Activated CD4-positive, alpha-beta T cell treated with anti-CD3 and anti-CD28 coated beads, Interleukin-2, amount 50 U/mL, for 24 hours (primary cell): ENCODE measurements at places on chromosomes 5 and 9.

DNA sequence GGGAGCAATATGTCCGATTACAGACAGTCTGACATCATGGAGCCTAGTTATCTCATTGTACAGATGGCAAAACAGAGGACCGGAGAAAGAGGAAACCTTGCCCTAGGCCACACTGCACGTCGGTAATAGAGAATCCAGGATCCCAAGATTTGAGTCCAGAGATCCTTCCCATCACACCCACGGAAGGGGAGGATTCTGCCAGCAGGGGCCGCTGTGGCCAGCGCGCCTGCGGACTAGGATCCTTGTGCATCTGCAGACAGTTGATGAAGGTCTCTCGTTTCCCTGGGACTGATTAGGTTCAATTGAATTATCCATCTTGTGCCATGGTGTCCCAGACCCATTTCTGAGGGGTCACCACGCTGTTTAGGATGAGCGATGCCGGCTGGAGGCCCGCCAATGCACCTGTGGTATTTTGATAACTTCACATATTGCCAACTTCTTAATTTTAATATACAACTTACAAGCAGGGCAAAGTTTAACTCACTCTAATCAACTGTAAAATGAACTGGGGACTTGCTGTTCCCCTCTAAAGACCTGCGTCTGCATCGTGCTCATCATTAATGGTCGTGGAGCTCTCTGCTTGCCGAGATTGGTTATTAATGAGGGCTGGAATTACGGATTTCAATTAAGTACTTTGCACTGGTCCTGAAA, 592.7 kb upstream of the BRINP1 start:
- no peak for DNase-seq

DNA sequence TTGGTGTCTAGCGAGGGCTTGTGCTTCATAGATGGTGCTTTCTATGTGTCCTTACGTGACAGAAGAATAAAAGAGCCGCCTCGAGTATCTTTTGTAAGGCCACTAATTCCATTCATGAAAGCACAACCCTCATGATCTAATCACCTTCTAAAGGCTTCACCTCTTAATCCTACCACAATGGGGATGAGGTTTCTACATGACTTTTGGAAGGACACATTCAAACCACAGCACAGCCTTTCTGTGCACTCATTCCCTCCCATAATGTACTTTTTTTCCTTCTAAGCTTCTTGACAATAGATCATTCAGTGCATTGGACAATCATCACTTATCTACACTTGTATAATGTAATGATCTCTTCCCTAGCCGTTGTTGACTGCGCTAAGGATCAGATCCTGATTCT, 774.8 kb downstream of the BRINP1 start:
- no peak for DNase-seq

DNA sequence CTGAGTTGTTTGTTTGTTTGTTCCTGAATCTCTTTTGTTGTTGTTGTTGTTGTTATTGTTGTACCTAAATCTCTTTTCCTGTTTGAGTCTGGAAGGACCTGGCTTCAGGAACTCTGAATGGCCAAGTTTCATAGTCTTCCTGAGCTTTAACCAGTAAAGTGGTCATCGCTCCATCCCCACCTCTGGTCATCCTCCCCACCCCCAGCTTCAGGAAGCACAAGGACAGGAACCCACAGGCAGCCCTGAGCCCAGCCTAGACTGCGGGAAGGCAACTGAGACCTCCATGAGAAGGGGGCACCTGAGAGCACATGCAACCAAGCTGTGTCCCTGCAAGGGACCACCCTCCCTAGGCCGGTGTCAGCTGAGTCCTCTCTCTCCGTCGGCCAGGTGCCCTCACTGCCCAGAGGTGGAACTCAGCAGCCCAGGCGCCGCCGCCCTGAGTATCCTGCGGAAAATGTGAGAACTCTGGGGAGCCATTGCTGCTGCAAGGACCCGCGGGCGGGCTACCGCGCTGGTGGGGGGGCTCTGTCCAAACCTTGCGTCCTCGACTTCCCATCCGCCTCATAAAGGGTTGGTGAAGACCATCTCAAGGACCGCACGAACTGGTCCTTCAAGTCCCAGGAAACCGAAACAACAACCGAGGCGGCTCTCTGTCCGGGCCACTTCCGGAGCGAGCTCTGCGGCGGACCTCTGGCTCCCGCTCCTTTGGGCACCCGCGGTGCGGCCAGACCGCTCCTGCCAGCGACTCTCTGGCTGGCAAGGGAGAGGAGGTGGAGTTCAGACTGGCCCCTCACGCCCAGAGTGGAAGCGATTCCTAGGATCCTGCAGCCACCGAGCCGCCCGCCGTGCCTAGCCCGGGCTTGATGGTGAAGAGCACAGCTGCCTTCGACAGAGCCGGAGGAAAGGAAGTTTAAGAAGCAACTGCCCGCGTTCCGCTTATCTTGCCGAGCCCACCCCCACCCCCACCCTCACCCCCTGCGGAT, 4.2 kb downstream of the BARX1 start:
- DNase-seq, result no peak

DNA sequence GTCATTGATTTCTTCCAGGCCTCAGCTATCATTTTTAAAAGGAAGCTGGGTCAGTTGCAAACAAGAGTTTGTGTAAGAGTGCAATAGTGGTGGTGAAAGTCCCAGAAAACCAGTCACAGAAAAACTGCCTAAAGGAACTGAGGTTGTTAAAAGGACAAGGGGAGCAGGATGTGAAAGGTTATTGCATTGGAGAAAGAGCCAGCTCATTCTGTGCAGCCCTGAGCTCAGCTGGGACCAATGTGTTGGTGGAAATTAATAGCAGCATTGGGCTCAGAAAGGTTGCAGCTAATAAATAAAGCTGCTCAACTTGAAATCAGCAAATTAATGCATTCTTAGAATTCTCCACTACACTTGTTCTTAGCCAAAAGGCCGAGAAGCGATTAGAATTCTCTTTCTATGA, 34.9 kb downstream of the NREP start:
- no peak for DNase-seq

- DNase-seq, result no peak
These were observed 75.5 kb downstream of the RAI14 start for GRCh38 chr5:34731435-34732232.

GRCh38 chr9:30773427-30773826, 1611.0 kb upstream of the ACO1 start:
- DNase-seq, result no peak

DNA sequence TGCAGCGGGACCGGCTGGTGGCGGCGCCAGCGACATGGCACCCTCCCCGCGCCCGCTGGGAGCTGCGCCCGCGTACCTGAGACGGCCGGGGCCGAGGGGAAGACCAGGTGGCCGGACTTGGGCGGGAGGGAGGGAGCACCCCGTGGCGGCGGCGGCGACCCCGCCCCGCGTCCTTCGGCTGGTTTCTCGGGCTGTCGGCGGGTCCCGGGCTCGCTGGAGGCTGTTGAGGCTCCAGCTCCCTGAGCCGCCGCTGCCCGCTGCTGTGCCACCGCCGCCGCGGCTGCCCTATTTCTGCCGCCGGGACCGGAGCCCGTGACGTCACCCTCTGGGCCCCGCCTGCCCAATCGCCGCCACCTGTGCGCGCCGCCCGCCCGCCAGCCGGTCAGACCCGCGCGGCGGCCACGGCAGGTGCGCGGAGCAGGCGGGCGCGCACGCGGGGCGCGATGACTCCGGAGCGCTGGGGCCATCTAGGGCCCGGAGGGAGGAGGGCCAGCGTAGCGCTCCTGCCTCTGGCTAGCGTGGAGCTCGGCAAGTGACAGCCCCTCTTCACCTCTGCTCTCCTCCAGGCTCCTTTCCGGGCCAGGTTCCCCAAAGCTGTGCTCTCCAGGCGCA, at the start of gene FSTL4:
TSS of gene FSTL4 (minus strand) at position 293 of the 612 bp plus-strand sequence.
- no peak for DNase-seq

DNA sequence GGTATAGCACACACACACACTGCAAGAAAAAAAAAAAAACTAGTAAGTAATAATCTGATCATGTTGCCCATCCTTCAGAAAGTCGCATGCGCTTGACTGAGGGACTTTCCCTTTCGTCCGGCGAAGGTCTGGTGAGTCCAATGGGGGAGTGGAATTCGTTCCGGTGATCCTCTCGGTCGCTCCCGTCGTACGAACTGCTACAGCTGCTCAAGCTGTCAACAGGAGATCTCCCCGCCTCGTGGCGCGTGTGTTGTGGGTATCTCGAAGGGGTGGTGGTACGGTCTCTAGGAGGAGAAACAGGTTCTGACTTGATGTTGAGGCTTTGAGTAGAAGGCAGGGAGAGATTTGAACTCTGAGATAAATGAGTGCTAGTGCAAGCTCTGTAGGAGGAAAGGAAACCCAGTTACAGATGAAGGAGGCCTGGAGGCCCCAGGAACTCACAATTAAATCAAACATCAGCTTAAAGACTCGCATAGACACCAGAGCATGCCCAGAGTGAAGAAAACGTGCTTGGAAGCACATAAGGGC, 160.4 kb downstream of the MEF2C start:
- no peak for DNase-seq

- DNase-seq, result no peak
These were observed 129.6 kb downstream of the IZUMO3 start for GRCh38 chr9:24416136-24416535.

DNA sequence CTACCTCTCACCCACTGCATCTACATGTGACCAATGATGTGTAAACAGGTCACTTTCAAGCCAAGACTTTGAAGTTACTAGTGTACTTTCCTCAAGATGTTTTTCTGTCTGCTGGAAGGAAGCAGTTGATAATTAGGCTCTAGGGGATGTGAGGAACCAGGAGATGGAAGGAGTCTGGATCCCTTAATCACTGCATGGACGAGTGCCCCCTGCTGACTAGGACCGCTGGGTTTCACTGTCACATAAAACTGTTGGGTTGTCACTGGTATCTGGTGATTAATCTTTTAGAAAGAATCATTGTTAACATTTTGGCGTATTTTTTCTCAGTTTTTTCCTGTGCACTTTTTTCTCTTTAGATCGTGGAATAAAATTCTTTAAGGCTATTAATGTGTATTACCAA, 79.5 kb downstream of the SREK1 start:
- no peak for DNase-seq

- DNase-seq, result no peak
These were observed 636.1 kb downstream of the ACTL7B start for GRCh38 chr9:108219664-108220063.

DNA sequence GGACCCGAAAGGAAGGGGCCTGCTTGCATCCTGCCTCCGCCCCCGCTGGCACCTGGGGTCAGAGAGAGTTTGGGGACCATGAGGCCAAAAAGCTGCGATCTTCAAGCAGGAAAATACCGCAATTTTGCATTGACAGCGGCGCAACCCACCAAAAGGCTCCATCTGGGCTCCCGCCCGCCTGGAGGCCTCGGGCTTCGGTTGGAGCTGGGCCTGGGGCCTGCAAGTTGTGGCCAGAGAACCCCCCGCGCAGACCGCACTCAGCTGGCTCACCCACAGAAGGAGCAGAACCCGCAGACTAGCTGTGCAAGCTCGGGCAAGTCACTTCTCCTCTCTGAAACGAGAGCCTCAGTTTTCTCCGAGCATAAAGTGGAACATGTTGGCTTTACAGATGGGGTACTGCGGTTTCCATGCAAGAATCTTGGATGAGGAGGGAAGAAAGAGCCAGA, 1.3 kb downstream of the NR5A1 start:
- no peak for DNase-seq

DNA sequence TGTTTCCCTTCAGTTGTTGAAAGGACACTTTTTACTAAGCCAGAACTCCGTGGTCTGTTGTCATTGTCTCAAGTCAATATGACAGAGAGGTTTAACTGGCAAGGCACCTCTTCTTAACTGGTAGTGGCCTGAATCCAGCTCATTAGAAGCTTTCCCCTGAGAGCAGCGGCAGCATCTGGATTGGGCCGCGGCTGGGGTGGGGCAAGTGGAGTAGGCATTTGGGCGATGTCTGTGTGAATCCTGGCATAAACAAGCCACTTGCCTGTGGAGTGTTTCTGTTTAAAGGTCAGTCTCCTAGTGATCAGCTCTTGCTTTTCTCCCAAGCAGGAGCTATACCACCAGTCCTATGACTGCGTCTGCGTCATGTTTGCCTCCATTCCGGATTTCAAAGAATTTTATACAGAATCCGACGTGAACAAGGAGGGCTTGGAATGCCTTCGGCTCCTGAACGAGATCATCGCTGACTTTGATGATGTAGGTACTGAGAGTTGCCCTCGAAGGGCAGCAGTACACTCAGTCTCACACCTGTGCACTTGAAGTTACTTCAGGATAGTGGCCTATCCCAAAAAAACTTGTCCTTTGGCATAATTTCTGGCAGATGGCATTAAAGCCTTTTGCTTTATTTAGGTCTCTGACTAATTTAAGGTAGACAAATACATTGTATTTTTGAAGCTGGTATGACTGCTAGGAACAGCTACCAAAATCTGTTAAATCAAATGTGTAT, 48.9 kb downstream of the CFAP90 start:
- no peak for DNase-seq

GRCh38 chr5:116378007-116378776, 196.4 kb downstream of the SEMA6A start:
- DNase-seq, result no peak

- DNase-seq, result no peak
These were observed 236.1 kb downstream of the MEF2C start for GRCh38 chr5:88646866-88647265.

DNA sequence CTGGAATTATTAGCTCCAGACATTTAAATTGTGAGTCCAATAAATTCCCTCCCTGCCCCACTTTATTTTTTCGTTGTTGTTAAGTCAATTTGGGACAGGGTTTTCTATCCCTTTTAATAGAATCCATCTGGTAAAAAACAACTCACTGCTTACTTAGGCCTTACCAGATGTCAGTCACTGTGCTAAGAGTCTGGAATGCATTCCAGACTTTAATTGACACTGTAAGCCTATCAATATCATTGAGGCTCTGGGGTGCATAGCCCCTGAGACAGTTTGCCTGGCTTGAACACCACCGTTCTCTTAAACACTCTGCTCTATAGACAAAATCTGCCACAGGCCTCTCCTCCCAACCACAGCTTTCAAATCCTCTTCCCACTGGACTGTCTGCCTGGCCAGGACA, 175.9 kb downstream of the NSG2 start:
- DNase-seq, result no peak

DNA sequence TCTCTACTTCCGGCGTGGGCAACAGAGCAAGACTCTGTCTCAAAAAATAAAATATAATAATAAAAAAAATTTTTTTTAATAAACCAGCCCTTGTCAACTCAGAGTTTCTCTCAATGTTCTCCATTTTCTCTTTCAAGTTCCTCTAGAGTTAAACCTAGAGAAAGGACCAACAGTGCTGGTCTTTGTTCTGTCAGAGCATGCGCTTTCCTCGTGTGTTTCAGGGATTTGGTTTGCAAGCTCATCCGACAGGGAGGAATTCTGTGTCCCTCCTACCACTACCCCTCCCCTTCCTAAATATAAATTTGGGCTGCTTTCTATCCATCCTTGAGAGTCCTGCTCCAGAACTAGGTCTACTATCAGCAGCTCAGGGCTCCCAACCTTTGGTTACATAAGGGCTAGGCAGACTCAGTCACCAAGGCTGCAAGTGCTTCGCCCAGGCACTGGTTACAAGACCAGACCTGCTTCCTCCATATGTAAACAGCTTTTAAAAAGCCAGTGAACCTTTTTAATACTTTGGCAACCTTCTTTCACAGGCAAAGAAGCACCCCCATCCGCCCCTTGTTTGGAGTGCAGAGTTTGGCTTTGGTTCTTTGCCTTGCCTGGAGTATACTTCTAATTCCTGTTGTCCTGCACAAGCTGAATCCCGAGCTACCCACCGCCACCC, 13.5 kb downstream of the SETX start:
- no peak for DNase-seq

GRCh38 chr5:112978836-112979235, 2.2 kb downstream of the DCP2 start:
- no peak for DNase-seq

- DNase-seq, result no peak
These were observed 16.4 kb downstream of the PPP3R2 start for GRCh38 chr9:101578378-101578777.

- no peak for DNase-seq
These were observed 139.1 kb upstream of the CLINT1 start for GRCh38 chr5:157997991-157998504.

GRCh38 chr5:135192351-135192750, 158.3 kb upstream of the PITX1 start:
- no peak for DNase-seq
